HepG2 (cell line): ENCODE measurements at places on chromosomes 11 and 22.

- peak; percentile 46 for DNase-seq
Observed at GRCh38 chr11:111299101-111300026, 1.0 kb downstream of the POU2AF3 start.

- peak; percentile 24 for DNase-seq
Observed at GRCh38 chr22:24465566-24465965, 29.6 kb upstream of the UPB1 start.

- DNase-seq = no peak
Observed at GRCh38 chr11:13119361-13119760, 110.2 kb downstream of the RASSF10 start.

GRCh38 chr11:57735619-57736298, 5.5 kb upstream of the SELENOH start:
- DNase-seq = no peak
